ENCODE measurements at places on chromosomes 12 and 14.
A peak's percentile ranks its signal among the peaks of the same experiment; 100 is the strongest.

DNA sequence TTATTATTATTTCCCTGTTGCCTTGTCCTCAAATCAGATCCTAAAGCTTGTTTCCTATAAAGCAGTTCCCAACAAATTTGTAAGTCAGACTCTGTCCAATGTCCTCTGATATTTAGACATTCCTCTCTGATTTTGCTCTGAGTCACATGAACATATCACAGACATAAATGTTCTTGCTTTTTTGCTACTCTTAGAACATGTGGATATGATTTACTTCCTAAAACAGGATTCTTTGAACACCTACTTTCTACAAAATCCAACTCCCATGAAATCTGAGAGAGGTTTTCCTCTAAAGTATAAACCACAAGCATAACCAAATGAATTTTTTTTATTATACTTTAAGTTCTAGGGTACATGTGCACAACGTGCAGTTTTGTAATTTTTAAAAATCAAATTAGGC lies 181.3 kb upstream of the SLC38A2 start:
- DNase-seq: no peak

- DNase-seq: no peak
These were observed 651 bp downstream of the PFKM start for GRCh38 chr12:48119834-48120195.

GRCh38 chr12:99915251-99916082 lies 69.3 kb downstream of the ANKS1B start:
- no peak for DNase-seq

GRCh38 chr14:100156776-100157175 lies 2.7 kb downstream of the DEGS2 start:
- DNase-seq: no peak

GRCh38 chr12:43151441-43151981 lies 400.5 kb downstream of the ADAMTS20 start:
- no peak for DNase-seq

GRCh38 chr12:28216016-28216415 lies 25.8 kb downstream of the CCDC91 start:
- no peak for DNase-seq

GRCh38 chr12:70890895-70891832 lies 29.4 kb downstream of the PTPRR start:
- no peak for DNase-seq

- DNase-seq: no peak
These were observed 23.6 kb upstream of the KCNH3 start for GRCh38 chr12:49515266-49515665.

- DNase-seq: no peak
These were observed 557.2 kb upstream of the STXBP6 start for GRCh38 chr14:25607192-25607591.

DNA sequence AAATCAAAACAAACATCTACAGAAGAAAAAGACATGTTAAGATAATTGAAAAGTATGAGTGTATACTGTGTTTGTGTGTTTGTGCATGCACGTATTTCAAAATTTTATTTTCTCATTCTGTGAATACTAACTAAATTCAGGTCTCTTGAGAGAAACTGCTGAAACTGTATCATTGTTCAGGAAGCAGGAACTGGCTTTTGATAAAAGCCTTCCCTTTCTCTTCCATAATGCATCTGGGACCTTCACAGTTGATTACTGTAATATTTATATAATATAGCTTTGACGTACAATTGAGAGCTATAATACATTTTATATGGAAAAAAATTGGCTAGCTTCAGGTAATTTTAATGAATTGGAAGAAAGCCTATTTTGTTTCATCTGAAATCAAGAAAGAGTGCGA lies 993.5 kb downstream of the SLC6A15 start:
- no peak for DNase-seq

- DNase-seq: no peak
These were observed 1.3 kb upstream of the TWF1 start for GRCh38 chr12:43807386-43807785.

- no peak for DNase-seq
These were observed 18.1 kb upstream of the KIF26A start for GRCh38 chr14:104120281-104120741.

GRCh38 chr14:26138764-26139445 lies 458.9 kb downstream of the NOVA1 start:
- no peak for DNase-seq

DNA sequence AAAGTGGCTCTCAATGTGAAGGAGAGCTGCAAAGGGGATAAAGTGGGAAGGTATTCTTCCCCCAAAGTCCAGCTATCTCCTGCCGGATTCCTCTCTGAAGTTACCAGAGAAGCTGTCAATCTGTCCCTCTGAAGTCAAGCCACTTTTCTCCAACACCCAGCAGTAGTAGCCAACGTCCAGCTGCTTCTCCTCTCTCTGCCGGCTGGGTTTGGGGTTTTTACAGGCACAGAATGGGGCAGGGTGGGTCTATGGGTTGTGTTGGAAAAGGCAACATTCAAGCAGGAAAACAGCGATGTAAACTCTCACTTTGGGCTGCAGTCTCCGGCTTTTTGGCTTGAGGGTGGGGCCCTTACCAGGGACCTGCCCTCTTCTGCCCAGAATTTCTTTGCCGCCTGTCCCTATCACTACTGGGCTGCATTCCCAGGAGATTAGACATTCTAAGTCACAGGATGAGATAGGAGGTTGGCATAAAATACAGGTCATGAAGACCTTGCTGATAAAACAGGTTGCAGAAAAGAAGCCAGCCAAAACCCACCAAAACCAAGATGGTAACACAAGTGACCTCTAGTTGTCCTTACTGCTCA lies 16.3 kb downstream of the CAPZA3 start:
- no peak for DNase-seq

- DNase-seq: no peak
These were observed 39.8 kb downstream of the PTPRR start for GRCh38 chr12:70880744-70881143.

- DNase-seq: no peak
These were observed 247.8 kb downstream of the MSRB3 start for GRCh38 chr12:65526311-65526710.

DNA sequence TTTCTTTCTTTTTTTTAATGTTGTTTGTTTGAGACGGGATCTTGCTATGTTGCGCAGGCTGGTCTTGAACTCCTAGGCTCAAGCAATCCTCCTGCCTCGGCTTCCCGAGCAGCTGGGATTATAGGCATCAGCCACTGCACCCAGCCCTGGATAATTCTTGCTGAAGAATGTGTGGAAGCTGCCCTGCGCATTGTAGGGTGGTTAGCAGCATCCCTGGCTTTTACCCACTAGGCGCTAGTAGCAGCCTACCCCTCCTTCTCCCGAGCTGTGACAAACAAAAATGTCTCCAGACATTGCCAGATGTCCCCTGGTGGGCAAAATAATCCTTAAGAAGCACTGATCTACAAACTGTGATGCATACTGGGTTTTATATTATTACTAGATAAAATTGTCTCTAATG lies 6.6 kb downstream of the DCAF4 start:
- no peak for DNase-seq

DNA sequence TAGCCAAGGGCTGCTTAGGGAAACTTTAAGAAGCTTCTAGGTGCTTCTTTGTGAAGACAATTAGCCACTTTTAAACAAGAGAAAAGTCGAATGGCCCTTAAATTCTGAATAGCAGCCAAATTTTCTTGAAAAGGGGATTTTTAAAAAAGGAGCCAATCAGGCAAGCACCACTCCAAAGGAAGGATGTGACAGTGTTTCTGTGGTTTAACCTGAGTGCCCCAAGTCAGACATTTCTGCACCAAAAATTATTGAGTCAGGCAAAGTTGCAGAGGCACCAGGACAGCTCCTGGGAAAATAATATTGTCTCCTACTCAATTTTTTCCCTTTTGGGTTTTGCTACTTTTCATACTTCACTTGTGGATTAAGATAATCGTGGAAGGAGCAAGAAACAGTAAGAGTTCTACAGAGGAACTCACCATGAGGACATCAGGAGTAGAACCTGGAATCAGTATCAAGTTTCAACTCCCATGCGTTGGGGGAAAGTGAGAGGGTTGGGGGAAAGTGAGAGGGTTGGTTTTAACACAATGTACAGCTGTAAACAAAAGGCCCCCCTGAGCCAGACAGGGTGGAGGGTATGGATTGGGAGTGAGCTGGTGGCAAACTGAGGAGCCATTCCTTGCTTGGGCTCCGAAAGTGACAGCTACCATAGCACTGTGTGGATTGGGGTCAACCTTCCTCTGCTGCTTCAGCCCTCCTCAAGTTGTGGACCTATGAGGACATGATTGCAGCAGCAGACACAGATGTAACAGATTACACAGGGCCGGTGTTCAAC lies 90.8 kb downstream of the SLC38A1 start:
- no peak for DNase-seq

GRCh38 chr14:99440278-99440677 lies 40.4 kb downstream of the SETD3 start:
- no peak for DNase-seq

DNA sequence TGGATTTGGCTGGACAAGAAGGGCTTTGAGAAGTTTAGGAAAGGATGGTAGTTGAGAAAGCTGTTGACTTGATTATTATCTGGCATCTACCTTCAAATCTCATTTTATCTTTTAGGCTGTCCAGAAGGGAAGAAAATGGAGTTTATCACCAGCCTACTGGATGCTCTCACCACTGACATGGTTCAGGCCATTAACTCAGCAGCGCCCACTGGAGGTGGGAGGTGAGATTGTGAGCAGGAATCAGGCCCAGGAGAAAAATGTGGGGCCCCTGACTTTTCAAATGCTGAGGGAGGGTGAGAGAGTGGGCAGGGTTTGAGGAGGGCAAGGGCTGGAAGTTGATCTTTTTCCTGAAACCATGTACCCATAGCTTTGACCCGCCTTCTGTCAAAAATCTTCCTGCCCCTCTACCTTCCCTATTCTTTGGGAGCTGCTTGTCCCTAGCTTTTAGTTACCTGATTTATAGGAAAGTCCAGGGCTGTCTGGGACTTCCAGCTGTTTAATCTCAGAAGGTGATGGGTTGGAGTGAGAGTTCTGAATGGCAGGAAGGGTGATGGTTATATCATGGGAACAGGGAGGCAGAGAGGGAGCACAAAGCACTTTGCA lies 134.2 kb downstream of the SMOC1 start:
- peak; percentile 13 for DNase-seq

DNA sequence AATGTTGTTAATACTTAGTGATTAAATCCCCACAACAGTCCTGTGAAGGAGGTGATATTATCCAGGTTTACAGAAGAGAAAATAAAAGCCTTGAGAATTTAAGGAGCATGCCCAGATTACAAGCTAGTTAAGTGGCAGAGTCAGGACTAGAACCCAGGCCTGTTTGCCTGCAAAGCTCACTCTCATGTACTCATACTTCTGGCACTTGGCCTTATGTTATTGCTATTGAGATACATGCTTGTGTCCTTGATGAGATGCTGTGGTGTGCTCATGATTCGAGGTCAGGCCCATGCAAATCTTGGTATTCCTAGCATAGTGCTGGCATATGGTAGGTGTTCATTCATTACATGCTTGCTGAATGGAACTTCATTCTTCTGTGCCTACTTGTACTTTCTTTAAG lies 7.6 kb upstream of the EID3 start:
- DNase-seq: no peak

GRCh38 chr14:24067133-24068082 lies 4.0 kb upstream of the CPNE6 start:
- DNase-seq: no peak

DNA sequence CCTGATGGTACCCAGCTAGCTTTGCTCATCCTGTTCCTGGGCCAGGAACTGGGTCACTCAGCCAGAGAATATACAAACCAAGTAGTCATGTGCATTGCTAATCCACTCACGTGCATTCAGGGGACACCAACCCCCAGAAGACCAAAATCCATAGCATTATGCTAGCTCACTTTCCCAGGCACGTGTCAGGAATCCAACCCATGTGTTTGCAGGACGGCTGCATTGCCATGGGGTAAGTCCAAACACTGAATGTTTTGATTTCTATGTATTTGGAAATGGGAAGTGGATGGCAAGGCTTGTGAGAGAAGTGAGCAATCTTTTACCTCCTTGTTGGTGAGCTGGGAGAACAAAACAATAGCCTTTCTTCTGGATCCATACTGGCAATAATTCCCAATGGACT lies 87.1 kb upstream of the FOXN3 start:
- no peak for DNase-seq

GRCh38 chr12:50598321-50598862 lies 93.6 kb downstream of the DIP2B start:
- no peak for DNase-seq

GRCh38 chr14:71728386-71728785 lies 203.8 kb upstream of the RGS6 start:
- DNase-seq: no peak

- DNase-seq: no peak
These were observed 37.5 kb upstream of the CORO1C start for GRCh38 chr12:108768591-108769500.

DNA sequence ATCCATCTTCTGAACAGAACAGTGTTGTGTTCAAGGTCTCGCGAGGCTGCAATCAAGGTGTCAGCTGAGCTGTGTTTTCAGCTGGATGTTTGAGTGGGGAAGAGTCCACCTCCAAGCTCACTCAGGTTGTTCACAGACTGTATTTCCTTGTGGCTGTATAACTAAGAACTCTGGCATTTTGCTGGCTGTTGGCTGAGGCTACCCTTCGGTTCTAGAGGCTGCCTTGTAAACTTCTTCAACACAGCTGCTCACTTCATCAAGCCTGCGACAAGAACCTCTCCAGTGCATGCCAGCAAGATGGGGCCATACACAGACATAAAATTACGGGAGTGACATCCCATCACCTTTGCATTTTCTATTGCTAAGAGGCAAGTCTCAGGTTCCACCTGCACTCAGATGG lies 12.7 kb downstream of the FOS start:
- DNase-seq: no peak

DNA sequence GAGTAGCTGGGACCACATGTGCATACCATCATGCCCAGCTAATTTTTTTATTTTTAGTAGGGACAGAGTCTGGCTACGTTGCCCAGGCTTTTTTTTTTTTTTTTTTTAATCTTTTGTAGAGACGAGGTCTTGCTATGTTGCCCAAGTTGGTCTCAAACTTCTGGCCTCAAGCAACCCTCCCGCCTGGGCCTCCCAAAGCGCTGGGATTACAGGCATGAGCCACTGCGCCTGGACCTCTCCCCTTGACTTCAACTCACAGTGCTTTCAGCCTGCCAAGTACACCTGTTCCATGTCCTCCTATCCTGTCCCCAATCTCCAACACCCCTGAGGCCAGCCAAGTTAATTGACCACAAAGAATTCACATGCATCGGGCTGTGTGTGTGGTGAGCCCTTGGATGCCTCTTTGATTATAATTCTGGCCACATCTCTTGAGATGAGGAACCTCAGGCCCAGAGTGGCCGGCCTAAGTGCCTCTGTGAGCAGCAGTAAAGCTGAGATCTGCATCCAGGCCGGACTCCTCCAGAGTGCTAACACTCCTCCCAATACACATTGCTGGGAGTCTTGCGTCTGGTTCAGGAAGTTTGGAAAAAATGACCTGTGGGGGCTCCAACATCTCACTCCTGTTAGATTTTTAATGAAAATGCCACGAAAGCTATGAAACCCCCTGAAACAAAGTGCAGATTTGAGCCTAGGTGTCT lies 6.8 kb downstream of the RAB35 start:
- no peak for DNase-seq

GRCh38 chr12:42482748-42483520 lies 106.6 kb downstream of the PRICKLE1 start:
- peak; percentile 44 for DNase-seq

DNA sequence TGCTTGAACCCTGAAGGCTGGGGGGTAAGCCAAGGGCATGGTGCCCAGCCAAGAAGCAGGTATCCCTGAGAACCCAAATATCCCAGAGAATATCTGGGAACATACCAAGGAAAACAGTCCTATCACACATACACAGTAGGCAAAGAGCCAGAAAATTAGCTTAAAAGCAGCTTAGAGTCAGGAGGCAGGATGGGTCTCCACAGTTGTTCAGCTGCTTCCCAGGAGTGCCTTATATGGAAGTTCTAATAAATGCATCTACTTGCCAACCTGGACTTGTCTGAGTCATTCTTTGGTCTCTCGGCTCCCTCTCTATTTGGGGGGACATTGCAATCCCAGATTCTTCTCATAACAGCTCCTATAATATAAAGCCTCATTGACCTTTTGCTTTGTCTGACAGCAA lies 9.0 kb upstream of the GPR135 start:
- DNase-seq: no peak
